ENCODE measurements at places on chromosomes 7 and 10.

- peak; percentile 46 for DNase-seq
Observed at GRCh38 chr7:10720042-10720441, 253.6 kb upstream of the PHF14 start.

GRCh38 chr7:94650147-94651051 is 5.5 kb downstream of the SGCE start:
- no peak for DNase-seq

DNA sequence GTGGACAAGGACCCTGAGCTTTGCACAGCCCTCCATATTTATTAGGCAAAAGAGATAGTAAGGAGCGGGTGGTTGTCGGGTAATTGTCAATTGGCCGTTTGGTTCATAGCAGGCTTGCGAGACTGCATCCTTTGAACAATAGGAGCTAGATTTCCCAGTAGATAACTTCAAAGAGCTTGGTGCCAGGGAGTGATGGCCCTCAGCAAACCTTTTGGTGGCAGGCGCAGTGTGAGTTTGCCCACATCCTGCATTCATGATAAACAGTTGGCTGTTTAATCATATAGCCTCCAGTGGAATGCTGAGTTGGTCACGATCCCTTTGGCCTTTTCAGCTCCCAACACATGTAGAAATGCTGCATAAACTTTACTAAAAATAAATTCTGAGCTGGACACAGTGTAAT is 156.9 kb downstream of the AKR1D1 start:
- no peak for DNase-seq

- DNase-seq, result peak; percentile 64
Observed at GRCh38 chr7:138980563-138981291, 462 bp downstream of the KIAA1549 start.

DNA sequence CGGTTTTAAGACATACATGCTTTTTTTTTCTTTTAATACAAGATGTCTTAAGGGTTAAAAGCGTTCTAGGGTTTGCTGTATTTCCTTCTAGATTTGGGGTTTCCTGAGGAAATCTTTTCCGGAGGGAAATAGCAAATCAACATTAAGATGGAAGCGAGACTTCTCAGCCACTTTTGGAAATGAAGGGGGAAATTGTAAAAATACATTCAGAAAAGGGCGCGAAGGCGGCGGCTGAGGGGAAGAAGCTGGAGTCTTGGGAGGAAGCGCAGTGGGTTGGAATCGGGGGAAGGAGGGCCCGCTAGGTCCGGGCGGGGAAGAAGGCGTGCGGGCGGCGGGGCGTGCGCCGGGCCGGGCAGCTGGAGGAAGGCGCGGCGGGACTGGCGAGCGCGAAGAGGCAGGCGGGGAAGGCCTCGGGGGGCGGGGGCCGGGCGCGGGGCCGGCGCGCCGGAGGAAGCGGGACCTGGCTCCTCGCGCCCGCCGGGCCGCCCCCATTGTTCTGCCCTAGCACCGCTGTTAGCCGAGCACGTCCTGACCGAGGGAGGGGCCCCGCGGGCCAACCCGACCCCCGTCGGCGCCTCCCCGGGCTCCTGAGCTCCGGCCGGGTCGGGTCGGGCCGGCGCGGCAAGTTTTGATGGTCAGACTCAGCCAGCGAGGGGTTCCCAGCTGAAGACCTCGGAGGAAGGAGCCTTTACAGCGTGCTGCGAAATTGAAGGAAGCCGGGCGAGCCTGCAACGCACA is 1.5 kb upstream of the SKIDA1 start:
- DNase-seq, result peak; percentile 87

DNA sequence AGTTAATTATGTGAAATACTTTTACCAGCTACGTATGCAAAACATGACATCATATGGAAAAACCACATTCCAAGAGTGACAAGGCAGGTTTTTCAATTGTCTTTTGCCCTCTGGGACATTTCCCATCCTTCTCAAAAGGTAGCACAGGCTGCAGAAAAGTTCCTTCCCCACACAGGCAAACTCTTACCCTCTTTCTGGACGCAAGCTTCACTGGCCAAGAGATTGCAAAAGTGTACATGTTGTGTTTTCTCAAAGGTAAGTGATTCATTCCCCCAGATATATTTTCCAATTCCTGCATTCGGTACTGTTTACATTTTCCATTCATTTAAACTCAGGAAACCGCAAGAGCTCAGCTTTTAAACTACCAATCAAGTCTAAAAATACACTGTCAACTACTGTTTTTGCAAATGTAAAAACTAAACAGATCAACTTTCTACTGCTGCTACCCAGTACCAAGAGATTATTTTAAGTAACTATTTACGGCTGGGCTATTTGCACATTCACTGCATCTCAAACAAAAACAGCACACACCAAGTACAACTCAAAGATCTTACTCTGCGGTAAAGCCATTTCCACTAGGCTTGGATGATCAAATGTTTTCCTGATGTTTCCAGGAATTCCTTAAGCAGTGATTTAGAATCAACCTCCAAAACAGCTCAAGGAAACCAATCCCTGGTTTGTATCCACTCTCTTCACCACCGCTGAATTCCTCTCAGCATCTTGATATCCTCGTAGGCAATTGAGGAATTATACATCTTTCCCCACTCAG is 233.6 kb upstream of the CCDC6 start:
- DNase-seq, result no peak

GRCh38 chr7:141946796-141947195 is at the start of gene CLEC5A:
Gene CLEC5A (minus strand): TSS chr7:141946974. CDS start chr7:141946292, 682 bp downstream.
- DNase-seq, result no peak

Measured in DMS53 (cell line).